ENCODE measurements at places on chromosomes 11 and 22.

GRCh38 chr11:119584193-119585042 lies 144.6 kb downstream of the NECTIN1 start:
- no peak for DNase-seq

- no peak for DNase-seq
Observed at GRCh38 chr11:128328955-128329551, 258.3 kb downstream of the ETS1 start.

- DNase-seq = peak; percentile 96
Observed at GRCh38 chr11:2933375-2934020, 4.3 kb upstream of the PHLDA2 start.

GRCh38 chr11:79940974-79941735 lies 500.3 kb upstream of the TENM4 start:
- no peak for DNase-seq

GRCh38 chr11:12275818-12276217 lies 101.6 kb upstream of the PARVA start:
- no peak for DNase-seq

GRCh38 chr11:69962152-69962551 lies 116.0 kb upstream of the ANO1 start:
- peak; percentile 40 for DNase-seq

- no peak for DNase-seq
Observed at GRCh38 chr11:82692981-82693380, 40.7 kb downstream of the FAM181B start.

DNA sequence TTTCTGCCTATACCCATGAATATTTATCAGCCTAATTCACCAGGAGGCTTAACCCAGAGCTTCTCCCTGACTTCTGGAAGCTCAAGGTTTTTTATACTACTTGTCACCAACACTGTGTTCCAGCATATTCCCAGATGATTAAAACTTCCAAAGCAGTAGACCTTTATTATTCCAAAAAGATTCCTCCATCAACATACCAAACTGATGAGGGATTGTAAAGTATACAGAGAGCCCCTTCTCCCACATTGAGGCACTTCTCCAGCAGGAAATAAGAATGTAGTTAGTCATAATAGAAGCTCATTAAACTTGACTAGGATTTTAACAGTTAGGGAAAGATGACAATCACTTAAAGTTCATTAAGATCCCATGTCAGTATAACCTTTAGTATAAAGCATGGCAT lies 51.4 kb upstream of the CEP126 start:
- no peak for DNase-seq

DNA sequence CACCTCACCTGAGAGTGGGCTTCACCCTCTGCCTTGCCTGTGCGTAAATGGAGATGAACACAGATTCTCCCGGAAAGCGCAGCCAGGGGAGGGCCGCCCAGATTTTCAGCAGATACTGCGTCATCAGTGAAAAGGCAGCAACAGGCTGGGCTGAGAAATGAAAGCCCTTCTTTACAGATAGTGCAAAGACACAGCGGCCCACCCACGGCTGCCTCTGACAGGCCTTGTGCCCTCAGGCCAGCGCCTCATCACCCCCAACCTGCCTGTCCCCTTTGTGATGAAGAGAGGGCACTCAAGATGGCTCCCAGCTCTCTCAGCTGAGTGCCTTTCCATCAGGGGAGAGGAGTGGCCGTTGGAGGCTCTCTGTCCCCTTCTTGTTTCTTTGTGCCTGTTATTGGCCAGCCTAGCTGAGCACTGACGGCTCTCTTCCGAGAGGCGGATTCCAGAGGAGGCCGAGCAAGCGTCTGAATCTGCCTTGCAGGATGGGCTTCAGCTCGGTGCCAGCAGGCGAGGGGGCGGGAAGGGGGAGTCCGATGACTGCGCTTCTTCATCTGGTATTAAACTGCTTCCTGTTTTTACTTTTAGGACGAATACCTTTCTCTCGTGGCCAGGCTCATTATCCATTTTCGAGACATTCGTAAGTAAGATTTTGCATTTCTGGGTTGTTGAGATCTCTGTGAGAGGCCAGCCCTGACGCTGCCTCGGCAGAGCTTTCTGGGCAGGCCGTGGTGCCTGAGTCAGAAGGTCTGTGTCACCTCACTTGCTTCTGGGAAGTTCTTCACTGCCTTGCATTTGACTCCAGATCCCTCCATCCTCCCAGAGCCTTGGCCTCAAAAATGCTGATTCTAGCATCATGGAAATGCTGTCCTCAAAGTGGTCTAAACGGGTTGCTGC lies 43.7 kb downstream of the MED15 start:
- peak; percentile 41 for DNase-seq

- no peak for DNase-seq
Observed at GRCh38 chr11:119497717-119498116, 74.7 kb upstream of the THY1 start.

DNA sequence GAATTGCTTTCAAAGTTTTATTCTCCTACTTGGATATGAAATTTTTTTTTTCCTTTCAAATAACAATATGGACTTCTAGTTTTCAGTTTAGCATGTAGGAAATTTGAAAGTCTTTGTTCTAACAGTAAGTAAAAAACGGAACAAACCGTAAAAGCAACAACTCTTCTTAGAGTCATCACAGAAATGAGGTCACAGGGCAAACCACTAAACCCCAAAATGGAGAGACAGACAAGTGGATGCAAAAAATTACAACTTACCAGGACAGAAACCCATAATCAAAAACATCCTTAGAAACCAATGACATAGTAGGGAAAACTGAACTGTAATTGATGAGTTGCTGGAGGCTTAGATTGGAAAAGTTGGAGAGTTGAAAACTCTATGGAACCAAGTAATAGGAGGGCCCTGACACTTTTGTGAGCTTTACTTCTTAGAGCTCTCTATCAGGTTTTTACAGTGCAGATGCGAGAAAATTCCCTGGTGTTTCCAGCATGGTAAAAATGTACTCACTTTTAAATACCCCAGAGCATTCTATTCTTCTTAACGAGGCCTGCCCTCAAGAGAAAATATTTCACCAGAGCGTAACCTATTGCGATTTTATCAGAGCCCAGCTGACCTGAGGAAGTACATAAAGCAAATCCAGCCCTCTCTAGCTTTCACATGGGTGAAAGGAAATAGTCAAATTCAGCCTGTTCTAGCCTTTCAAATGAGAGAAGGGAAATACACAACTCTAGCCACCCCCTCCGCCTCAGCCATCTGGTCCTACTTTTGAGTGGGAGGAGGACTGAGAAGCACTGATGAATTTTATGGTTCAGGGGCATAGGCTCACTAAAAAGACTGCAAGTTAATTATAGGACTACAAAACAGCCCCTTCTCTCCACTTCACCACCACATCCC lies 39.1 kb downstream of the CASP12 start:
- no peak for DNase-seq

GRCh38 chr22:29301716-29302401 lies 4.6 kb upstream of the GAS2L1 start:
- no peak for DNase-seq

GRCh38 chr11:120385110-120385509 lies 48.9 kb downstream of the ARHGEF12 start:
- no peak for DNase-seq

DNA sequence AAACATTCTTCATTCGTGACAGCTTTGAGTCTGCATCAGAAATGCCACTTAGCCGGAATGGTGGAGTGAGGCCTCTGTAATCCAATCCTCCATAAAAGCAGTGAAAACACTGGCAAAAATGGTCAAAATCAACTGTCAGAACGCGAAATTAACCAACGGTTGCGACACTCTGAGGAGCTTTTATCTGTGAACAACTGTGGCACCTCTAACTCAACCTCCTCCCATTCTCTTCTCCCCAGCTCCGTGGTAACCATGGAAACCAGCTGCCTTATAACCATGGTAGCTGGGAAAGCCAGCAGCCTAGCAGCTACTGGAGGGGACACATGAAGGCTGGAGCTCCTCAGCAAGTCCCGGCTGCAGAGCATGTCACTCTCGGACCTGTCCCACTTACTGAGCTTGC lies 20.3 kb downstream of the AP2A2 start:
- DNase-seq = no peak

DNA sequence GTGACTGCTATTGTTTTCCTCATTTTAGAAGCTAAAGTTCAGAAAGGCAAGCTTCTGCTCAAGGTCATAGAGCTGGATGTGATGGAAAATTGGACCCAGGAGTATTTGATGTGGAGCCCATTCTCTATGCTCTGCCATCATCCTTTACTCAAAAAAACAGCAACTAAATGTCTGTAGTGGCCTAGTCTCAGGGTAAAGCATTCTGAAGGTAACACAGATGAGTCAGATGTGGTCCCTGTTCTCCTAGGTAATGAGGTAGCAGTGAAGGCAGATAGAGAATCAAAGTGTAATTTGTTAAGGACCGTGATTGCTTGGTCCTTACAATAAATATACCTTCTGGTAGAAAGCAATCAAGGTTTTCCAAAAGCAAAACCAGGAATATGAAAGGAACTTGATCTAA lies 84.4 kb upstream of the SPON1 start:
- DNase-seq = no peak

- DNase-seq = no peak
Observed at GRCh38 chr11:15910761-15911160, 445.6 kb downstream of the SOX6 start.

GRCh38 chr11:31303644-31304180 lies 65.8 kb downstream of the DCDC1 start:
- DNase-seq = no peak

DNA sequence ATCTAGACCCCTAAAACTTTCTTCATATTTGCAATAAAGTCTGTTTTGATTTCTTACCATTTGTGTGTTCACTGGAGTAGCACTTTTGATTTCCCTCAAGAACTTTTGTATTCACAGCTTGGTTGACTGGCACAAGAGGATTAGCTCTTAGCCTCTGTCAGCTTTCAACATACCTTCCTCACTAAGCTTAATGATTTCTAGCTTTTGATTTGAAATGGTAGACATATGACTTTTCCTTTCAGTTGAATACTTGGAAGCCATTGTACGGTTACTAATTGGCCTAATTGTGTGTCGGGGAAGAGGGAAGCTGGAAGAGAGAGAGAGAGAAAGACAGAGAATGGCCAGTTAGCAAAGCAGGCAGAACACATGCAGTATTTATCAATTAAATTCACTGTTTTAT lies 180.5 kb downstream of the ARHGAP42 start:
- no peak for DNase-seq

DNA sequence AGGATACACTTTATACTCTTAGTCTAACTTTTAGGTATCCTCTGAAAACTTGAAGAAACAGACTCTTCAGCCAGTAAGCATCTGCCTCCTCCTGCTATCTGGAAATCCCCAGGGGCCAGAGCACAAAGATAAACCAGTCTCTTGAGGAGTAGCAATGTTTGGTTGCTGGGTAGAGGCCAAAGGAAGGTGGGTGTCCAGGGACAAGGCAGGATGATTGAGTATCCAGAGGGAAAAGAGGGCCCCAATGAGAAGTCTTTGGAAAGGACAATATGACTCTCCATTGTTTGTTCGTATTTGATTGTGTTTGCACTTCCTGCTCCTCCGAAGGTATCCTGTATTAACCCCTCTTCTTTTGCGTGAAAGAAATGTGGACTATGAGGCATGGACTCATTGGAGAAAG lies 4.8 kb upstream of the OR52I1 start:
- DNase-seq = no peak

GRCh38 chr11:121869478-121869877 lies 246.5 kb downstream of the BLID start:
- DNase-seq = no peak

- no peak for DNase-seq
Observed at GRCh38 chr22:36858156-36858555, 2.6 kb upstream of the NCF4 start.

DNA sequence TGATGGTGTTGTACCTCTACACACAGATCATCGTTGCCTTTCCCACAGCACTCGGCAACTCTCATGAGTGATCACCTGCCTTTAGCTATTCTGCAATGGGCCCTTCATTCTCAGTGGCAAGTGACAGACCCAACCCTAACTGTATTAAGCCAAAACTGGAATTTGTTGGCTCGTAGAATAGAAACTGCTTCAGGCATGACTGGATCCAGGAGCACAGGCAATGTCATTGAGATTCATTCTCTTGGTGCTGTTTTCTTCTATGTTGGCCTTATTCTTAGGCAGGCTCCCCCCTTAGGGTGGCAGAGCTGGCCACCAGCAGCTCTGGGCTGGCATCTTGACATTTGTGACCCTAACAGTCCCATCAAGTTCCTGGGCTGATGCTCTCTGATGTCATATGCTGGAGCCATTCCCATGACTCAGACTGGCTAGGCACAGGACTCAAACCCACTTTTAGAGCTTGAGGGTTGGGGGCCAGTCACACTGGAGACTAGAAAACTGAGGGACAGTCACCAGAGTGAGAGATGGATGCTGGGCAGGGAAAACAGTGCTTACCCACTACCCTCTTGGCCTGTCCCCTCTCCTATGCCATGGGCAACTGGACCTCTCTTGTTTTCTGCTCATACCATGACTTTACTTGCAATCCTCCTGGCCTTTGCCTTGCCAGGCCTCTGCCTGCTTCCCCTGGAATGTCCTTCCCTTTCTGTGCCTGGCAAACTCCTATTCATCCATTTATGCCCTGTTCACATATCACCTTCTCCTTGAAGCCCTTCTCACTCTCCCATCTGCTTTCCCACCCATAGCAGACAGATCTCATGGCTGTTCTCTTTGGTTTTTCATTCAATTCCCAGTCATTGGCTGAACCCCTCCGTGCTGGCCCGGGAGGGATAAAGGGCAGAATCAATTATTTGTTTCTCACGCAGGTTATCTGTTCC lies 7.1 kb upstream of the CDC42EP2 start:
- DNase-seq = peak; percentile 27

DNA sequence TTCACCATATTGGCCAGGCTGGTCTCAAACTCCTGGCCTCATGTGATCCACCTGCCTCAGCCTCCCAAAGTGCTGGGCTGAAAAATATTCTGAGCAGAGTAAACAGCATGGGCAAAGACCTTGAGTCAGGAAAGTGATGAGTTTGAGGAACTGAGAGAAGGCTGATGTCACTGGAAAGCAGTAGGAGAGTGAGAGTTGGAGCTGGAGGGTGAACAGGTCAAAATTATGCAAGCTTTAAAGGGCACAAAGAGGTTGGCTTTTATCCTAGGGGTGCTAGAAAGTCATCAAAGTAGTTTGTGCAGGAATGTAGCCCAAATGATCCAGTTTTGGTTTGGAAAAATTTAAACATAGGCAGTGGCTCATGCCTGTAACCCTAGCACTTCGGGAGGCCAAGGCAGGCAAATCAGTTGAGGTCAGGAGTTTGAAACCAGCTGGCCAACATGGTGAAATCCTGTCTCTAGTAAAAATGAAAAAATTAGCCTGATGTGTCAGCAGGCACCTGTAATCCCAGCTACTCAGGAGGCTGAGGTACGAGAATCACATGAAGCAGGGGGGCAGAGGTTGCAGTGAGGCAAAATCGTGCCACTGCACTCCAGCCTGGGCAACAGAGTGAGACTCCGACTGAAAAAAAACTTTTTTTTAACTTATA lies 44.7 kb upstream of the CXCR5 start:
- peak; percentile 67 for DNase-seq

GRCh38 chr11:6632116-6633073 lies 13.2 kb upstream of the TPP1 start:
- no peak for DNase-seq

All from inflammatory macrophage treated with lipopolysaccharide for 1 hour (primary cell).